ENCODE measurements at places on chromosomes 11 and 22.
A peak's percentile ranks its signal among the peaks of the same experiment; 100 is the strongest.

DNA sequence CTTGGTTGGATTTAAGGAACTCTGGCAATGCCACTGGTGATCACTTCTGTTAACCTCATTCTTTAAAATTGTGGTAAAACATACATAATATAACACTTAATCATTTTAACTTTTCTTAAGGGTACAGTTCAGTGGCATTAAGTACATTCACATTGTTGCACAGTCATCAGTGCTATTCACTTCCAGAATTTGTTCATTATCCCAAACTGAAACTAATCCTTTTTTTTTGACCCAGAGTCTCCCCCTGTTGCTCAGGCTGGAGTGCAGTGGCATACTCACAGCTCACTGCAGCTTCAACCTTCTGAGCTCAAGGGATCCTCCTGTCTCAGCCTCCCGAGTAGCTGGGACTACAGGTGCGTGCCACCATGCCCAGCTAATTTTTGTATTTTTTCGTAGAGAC lies 10.6 kb downstream of the ELF5 start:
- DNase-seq = no peak

DNA sequence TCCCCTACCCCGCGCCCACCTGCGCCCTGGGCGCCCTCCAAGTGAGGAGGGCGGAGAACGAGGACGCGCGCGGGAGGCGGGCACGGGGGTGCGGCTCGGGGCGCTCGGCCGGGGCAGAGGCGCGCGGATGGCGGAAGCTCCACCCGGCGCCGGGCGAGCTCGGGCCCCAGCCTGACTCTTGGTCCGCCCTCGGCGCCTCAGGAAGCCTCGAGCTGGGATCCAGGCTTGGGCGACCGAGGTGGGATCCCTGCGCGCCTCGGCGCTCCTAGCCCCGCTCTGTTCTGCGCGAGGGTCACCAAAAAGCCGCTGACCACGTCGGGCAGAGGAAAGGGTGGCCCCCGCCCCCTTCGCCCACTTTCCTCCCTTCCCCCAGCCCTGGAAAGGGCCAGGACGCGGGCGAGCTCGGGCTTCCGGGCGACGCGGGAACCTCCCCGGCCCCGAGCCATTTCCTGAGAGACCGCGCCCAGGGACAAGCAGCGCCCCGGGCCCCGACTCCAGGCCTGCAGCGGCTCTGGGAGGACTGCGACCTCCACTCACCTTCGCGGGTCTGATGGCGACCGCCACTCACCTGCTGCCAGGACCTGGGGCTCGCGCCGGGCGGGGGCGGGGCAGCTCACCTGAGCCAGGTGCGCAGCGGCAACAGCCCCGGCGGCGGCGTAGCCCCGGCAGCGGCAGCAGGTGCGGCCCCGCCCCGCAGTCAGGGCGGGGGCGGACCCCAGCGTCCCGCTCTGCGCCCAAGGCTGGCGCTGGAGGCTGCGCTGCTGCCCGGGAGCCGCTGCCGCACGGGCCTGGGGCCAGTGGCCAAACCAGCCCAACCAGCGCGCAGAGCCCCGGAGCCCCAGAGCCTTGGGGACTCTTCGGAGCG lies 2.2 kb upstream of the SIGIRR start:
- DNase-seq = peak; percentile 55

GRCh38 chr11:118275176-118275575 lies 11.1 kb upstream of the MPZL2 start:
- DNase-seq = no peak

DNA sequence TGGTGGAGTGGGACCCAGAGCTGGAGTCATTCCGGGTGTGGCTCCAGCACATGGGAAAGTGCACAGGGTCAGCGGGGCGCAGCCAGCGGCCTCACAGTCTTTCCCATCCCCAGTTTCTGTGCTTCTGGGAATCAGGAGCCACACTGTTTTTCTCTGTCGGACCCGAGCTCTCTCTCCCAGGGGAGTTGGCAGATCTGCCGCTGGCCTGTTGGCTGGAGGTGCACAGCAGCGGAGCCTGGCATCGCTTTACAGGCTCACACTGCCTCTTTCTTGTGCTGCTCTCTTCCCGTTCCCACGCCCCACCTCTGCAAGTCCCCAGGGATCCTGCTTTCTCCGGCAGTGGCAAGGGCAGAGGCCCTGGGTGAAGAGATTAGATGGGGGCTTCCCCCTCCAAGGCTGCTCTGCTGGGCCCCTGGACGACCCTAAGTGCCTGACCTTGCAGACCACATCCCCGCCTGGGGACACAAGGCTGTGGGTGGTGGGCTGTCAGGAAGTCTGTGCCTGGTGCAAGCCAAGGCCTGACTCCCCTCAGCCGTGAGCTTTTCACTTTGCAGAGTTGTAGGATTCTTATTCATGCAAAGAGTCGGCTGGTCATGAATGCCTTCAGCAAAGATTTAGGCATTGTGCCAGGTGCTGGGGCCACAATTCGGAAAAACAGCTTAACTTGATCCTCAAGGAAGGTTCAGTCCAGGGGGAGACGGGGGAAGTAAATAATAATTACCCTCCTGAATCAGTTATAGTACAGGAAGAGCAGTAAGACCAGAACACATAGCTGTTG lies 116.3 kb downstream of the TIMP3 start:
- no peak for DNase-seq

All from NCI-H2029 (cell line).